HS-5 (cell line): ENCODE measurements at places on chromosomes 5 and 9.

DNA sequence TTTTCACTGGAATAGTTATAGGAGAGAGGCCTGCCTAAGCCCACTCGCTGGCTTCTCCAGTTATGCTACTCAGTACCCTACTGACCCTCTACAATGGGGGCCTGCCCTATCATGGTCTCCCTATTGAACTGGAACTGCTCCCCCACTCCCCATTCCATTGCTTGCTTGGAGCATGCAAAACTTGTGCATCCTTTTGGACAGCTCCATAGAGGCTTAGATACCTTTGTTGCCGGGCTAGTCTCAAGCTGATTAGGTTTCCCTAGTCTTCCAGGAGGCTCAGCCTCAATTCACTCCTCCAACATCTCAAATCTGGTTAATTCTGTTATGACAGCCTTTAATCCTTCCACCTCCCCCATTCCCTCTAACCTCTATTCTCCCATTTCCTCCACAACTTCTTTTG is 39.9 kb downstream of the KIF24 start:
- DNase-seq = no peak

- DNase-seq = no peak
These were observed 456.1 kb downstream of the DNAH5 start for GRCh38 chr5:13488254-13488931.

DNA sequence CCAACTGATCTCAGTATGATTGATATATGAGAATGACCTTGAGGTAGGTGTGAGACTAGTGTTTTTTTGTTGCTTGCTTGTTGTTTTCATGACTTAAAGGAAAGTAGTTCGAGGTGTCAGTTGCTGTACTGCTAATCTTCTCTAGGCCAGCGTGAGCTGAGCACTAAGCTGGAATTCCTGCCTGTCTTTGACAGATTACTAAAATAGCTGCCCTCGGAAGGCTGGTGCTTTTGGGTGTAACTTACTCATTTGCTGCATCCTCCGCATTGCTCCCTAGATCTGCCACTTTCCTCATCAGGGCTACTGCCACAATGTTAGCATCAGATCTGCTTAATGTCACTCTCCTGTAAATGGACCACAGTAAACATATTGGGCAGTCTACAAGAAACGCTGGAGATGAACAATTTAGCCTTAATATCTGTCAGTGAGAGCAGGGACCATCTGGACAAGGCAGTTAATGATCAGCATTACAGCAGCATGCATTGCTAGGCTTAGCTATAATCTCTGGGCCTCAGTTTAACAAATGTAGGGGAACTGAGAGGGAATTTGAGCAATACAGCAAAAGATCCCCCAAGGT is 106.6 kb upstream of the CDH6 start:
- DNase-seq = no peak

DNA sequence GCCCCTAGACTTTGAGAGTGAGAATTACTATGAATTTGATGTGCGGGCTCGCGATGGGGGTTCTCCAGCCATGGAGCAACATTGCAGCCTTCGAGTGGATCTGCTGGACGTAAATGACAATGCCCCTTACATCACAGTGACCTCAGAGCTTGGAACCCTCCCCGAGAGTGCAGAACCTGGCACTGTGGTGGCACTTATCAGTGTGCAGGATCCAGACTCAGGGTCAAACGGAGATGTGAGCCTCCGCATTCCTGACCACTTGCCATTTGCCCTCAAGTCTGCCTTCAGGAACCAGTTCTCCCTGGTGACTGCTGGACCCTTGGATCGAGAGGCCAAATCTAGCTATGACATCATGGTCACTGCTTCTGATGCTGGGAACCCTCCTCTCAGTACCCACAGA is 1.3 kb downstream of the PCDHGC4 start:
- DNase-seq = no peak

DNA sequence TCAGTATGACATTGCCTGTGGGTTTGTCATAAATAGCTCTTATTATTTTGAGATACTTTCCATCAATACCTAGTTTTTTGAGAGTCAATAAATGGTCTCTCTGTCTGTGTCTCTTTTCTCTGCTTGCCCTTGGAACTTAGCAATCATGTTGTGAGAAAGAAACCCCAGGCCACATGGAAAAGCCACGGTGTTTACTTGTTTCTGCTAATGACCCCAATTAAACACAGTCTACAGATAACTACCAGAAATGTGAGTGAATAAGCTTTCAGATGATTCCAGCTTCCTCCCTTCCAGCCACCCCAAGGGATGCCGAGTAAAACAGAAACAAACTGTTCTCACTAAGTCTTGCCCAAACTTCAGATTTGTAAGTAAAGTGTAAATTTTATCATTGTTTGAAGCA is 584.9 kb downstream of the MAT2B start:
- no peak for DNase-seq

- DNase-seq = no peak
These were observed 118.4 kb upstream of the MAP3K1 start for GRCh38 chr5:56696900-56697299.

DNA sequence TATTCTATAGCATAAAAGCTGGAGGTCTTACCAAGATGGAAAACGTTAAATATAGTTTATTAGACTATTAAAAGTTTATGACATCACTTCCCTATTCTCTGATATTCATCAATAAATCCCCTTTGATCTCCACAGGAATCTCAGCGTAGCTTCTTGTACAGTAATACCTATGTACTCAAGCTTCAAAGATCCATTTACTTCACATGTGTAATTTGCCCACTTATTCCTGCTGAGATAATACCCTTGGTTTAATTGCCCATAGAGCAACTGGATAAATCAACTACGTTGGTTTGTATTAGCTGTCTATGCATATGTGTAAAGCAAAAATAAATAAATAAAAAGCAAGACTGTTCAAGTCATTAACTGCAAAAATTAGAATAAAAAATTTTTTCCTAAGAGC is 219.7 kb downstream of the EFNA5 start:
- DNase-seq = no peak

DNA sequence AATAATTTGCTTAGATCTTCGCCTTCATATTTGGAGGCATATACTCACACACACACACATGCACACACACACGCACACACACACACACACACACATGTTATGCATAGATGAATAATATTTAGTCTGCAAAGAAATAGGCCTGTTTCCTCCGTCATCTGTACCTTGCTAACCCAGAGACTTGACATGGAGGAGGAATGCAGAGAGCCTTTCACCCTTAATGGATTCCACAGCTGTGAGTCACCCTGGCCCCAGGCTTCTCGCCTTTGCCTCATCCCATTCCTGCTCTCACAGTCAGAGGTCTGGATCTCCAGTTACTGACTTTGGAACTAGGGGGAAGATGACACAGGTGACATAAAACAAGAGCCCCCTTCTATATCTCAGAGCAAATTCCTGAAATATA is 29.7 kb downstream of the ZNF462 start:
- peak; percentile 98 for DNase-seq

GRCh38 chr9:132896906-132897305 is 18.2 kb downstream of the SPACA9 start:
- no peak for DNase-seq

DNA sequence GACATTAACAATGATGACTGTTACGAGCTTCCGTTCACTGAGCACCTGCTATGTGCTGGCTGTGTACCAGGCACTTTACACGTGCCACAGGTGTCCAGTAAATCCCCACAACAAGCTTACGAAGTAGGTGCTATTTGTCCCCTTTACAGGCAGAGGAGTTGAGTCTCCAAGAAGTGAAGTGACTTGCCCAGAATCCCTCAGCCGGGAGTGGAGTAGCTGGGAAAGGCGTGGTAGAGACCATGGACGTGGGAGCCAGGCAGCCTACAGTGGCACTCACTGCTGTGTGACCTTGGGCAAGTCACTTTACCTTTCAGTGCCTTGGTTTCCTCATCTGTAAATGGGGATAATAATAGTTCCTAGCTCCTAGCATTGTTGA is 669 bp upstream of the AMBP start:
- no peak for DNase-seq

- DNase-seq = no peak
These were observed 18.7 kb upstream of the TGFBR1 start for GRCh38 chr9:99085949-99086948.

DNA sequence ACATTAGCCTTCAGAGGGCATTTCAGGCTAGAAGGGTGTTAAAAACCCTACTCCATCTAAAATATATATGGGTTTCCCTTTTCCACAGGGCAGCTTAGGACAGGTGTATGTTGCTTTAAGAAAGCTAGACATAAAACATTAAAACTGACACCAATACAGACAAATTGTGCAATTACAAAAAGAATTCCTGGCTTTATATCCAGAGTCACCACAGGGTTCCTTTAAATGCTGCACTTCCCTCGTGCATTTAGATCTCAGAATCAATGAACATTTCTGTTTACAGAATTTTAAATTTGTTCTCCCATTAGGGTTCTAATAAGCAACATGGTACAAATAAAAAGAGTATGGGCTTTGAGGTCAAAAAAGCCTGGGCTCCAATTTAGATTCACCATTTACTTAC is 170.2 kb downstream of the MAPKAP1 start:
- DNase-seq = no peak

DNA sequence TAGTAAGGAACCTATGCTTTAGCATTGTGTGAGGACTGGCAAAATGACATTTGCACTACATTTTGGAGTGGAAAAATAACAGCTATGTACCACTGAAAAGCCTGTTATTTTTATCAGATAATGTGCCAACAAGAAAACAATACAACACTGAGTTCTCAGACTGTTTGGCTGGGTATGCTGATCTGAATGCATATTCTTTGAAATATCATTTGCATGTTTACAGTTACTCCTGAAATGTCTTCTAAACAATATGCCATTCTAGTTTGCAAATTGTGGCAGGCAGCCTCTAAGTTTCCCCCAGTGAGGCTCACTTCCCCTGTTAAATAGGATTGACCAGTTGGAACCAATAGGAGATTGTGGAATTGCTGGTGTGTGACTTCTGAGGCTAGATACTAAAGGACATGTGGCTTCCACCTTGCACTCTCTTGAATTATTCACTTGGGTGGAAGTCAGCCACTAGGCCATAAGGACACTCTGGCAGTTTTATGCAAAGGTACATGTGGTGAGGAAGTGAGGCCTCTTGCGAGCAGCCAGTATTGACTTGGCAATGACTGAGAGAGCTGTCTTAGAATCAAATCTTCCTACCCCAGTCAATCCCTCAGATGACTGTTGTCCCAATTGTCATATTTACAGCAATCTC is 250.4 kb upstream of the PCSK5 start:
- no peak for DNase-seq

DNA sequence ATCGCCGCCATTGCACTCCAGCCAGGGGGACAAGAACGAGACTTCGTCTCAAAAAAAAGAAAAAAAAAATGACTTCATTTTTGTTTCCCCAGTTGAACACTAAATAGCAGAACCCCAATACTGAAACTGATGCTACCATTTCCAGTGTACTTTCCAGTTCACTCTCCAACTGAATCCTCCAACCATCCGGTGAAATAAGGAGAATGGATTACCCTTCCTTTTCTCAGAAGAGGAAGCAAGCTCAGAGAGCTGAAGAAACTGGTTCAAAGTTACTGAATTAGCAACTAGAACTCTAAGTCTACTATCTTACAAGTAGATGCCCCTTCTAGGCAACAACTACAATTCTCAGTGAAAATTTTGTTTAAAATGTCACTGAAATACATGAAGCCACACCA is 3.9 kb downstream of the FAM13B start:
- no peak for DNase-seq

DNA sequence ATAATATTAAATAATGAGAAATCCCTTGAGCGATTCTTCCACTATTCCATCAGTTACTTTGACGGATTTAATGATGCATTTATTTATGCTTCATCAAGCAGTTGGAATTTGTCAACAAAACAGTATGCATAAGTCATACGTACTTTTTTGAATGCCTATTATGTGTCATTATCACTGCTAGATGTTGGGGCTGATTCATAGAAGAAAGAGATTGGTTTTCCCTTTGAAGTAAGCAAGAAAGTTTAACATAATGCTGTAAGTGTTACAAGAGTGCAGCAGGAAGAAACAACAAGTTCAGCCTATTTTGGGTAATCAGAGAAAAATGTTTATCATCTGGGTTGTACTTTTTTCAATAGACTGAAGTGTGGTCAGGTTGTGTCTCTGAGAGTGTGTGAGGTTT is 121.2 kb upstream of the RANBP3L start:
- peak; percentile 70 for DNase-seq

GRCh38 chr5:153543959-153544470 is 53.5 kb downstream of the GRIA1 start:
- DNase-seq = no peak

- no peak for DNase-seq
These were observed 9.4 kb upstream of the SLC6A7 start for GRCh38 chr5:150180241-150181026.
